Neuronal stem cell (in vitro differentiated cells): ENCODE measurements at places on chromosomes 11 and 22.

DNA sequence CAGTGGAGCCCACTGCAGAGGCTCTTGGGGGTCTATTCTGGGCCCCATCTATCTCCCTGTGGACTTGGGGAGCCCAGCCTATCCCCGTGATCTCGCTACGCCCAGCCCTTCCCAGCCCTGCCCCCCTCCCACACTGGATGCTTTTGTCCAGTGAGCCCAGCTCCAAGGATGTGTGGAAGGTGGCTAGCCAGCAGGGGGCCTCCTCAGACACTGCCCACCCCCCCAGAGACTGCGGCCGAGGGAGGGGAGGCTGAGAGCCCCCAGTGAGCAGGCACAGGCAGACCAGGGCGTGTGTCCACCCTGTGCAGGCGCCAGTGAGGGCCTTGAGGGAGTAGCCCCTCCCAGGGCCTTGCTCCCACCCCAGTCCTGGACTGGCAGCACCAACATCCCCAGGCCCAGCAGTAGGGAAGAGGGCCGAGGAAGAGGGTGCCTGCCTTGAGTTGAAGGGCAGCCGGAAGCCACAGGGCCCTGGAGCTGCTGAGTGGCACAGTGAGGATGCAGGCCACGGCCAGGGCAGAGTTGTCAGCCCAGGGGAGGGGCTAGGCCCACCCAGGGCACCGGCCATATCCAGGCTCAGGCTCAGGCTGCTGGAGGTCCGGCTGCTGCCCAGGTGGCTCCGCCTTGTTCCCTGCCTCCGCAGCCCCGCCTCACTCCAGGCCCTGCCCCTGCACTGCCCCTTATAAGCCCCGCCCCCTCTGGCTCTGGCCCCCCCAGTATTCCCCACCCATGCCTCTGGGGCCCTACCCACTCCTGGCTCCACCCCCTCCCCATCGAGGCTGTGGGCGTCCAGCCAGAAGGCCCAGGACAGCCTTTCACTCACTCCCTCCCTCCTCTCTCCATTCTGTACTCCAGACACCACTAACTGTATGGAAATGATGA, 28.0 kb downstream of the MOB2 start:
- no peak overlapping the region for H3K4me3 ChIP-seq
- peaks cover 53% of the 10 kb centered on the region for H3K36me3 ChIP-seq
- H3K27ac ChIP-seq = peak overlapping the region; percentile 17
- H3K27me3 ChIP-seq = no peaks in the 10 kb centered on the region

DNA sequence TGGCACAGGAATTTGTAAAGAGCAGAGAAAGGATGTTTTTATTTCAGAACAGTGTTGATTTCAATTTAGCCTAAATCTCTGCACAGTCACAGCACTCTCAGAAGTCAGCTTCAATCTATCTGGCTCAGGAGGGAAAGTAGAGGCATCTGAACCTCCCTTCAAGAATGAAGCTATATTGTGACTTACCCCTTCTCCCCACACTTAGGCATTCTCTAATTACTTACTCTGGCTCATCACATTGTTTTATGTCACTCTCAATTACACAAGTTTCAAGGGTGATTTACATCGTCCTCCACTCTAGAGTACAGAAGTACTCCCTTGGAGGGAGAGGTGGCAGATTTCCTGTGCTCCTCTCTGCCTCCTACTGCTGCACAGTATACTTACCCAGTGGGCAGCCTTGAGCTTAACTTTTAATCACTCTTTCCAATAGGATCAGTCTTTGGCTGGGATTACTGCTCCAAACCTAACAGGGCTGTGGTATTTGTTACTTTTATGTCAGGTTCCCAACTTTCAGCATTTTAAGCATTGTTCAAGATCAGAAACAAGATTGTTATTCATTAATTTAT, 211.4 kb downstream of the AASDHPPT start:
- H3K4me3 ChIP-seq = no peak overlapping the region
- H3K27ac ChIP-seq = no peak overlapping the region
- H3K36me3 ChIP-seq = no peaks in the 10 kb centered on the region

GRCh38 chr11:124581817-124582216, 12.0 kb downstream of the OR8A1 start:
- no peak for DNase-seq
- H3K36me3 ChIP-seq = no peaks in the 10 kb centered on the region
- no peaks in the 10 kb centered on the region for H3K27me3 ChIP-seq
- H3K27ac ChIP-seq = no peak overlapping the region
- no peak overlapping the region for H3K4me3 ChIP-seq

- no peak overlapping the region for H3K4me3 ChIP-seq
- DNase-seq = no peak
- H3K4me1 ChIP-seq = peaks cover 9% of the 10 kb centered on the region
- no peaks in the 10 kb centered on the region for H3K36me3 ChIP-seq
- no peak overlapping the region for H3K27ac ChIP-seq
Observed at GRCh38 chr11:112525270-112525669, 264.6 kb upstream of the PLET1 start.

DNA sequence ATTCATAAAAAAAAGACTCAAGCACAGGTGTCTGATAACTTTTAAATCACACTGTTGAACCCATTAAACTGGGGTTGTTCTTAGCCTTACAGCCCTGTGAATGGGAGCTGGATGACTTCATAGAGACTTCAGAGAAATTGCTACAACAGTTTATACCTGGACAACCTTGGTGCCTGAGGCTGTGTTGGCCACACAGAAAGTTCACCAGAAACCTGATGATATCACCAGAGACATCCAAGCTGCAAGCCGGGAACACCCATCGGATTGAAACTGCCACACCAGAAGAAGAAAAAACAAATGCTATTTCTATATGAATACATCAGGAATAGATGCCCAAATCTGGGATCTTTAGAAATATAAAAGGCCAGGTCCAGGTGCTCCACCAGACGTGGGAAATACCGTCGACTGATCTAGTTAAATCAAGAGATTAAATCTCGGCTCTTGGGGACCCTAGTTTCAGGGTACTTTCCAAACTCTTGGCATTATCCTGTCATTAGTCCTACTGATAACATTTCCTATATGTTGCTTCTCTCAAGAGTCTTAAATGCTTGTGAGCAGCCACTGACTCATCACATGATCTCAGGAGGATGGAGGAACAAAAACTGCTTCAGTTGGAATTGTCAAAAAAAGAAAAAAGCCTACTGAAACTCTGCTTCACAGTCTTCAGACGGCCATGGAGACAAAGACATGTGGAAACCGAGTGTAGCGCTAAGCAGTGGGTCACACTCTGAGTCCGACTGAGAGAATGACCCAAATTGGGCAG, 28.6 kb upstream of the APOL5 start:
- no peaks in the 10 kb centered on the region for H3K4me1 ChIP-seq
- DNase-seq = no peak
- H3K4me3 ChIP-seq = no peak overlapping the region
- no peaks in the 10 kb centered on the region for H3K36me3 ChIP-seq
- H3K27me3 ChIP-seq = no peaks in the 10 kb centered on the region

DNA sequence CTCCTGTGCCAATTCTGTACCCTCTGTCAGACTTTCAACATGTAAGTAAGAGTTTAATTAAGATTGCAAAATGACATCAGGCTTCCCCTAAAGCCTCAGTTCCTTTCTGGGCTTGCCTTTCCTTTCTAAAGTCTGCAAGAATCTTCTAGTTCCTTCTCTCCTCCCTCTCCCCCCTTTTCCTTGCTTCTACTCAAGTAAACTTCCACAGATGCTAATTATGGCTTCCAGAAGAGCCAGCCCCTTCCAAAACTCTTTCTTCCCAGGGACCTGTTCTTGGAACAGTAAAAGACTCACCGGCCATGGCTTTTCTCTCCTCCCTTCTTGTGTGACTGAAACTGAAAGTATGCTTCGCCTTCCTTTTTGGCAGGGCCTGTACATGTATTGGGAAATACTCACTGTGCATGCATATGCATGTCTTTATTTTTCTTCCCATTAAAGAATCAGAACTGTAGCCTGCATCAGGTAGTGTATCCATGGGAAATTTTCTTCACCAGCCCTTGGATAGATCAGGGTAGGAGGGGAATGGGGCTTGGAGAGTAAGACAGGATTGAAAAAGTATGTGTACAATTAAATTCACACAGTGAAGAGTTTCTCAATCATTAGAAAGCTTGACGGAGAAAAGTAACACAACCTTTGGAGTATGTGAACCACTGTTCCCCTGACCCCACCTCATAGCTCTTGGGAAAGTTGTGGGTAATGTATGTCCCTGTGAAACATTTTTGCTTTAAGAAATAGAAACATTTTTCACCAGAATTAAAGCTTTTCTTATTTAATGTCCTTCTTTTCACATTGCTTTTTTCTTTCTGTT, at the start of gene CASP1:
Gene CASP1, minus strand, starts transcription at position 332 of the 808 bp plus-strand sequence. Its CDS starts 31 bp downstream, at position 301.
- peaks cover 2% of the 10 kb centered on the region for H3K36me3 ChIP-seq
- H3K27ac ChIP-seq = no peak within 1 kb of the TSS
- H3K4me1 ChIP-seq = peaks cover 2% of the 10 kb centered on the region
- no peaks in the 10 kb centered on the region for H3K27me3 ChIP-seq
- DNase-seq = no peak
- no peak within 1 kb of the TSS for H3K4me3 ChIP-seq

- H3K4me1 ChIP-seq = peaks cover 23% of the 10 kb centered on the region
- no peaks in the 10 kb centered on the region for H3K36me3 ChIP-seq
- H3K27ac ChIP-seq = no peak overlapping the region
- no peak for DNase-seq
- no peaks in the 10 kb centered on the region for H3K27me3 ChIP-seq
Observed at GRCh38 chr11:8338138-8338537, 74.5 kb upstream of the LMO1 start.

DNA sequence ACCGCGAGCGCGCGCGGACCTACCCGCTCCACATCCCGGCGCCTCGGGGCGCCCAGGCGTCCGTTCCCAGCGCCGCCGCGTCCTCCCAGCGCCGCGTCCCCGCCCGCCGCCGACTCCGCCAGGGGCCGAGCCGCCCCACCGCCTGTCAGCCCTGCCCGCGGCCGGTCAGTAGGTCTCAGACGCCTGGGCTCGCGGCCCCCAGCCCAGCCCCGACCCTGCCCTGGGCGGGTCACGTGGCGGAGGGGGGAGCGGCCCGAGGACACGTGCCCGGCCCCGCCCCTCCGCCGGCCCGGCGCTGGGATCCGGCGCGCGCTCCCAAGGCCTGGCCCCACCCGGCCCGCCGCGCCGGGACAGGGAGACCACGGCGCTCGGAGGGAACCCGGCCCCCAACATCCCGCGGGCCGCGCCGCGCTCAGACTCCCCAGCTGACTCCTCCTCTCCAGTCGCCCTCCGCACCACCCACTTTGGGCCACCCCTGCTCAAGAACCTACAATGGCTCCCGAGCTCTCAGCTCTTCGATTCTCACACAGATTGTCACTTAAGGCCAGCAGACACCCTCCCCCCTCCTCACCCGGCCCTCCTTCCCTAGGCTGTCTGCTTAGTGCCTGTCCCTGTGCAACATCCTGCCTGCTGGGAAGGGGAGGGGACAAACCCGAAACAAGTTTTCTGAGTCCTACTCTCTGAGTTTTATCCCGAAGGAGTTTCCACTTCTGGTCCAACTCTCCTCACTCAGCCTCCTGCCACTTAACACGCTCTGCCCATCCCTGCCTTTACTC, at the start of gene RAB3IL1:
Gene RAB3IL1, minus strand, starts transcription at position 233 of the 776 bp plus-strand sequence. Its CDS starts 199 bp downstream, at position 34.
- H3K4me1 ChIP-seq = peaks cover 3% of the 10 kb centered on the region
- H3K27ac ChIP-seq = no peak within 1 kb of the TSS
- peak within 1 kb of the TSS; percentile 79 for H3K4me3 ChIP-seq
- H3K36me3 ChIP-seq = no peaks in the 10 kb centered on the region
- DNase-seq = peak; percentile 56
- peaks cover 4% of the 10 kb centered on the region for H3K27me3 ChIP-seq

DNA sequence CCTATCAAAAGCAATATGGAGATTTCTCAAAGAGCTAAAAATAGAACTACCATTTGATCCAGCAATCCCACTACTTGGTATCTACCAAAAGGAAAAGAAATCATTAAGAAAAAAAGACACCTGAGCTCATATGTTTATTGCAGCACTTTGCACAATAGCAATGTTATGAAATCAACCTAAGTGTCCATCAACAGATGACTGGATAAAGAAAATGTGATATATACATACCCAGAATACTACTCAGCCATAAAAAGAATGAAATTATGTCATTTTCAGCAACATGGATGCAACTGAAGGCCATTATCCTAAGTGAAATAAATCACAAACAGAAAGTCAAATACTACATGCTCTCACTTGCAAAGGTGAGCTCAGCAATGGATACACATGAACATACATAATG, 1565.5 kb upstream of the RAG2 start:
- H3K36me3 ChIP-seq = no peaks in the 10 kb centered on the region
- H3K4me3 ChIP-seq = no peak overlapping the region
- H3K27ac ChIP-seq = no peak overlapping the region
- H3K4me1 ChIP-seq = no peaks in the 10 kb centered on the region

DNA sequence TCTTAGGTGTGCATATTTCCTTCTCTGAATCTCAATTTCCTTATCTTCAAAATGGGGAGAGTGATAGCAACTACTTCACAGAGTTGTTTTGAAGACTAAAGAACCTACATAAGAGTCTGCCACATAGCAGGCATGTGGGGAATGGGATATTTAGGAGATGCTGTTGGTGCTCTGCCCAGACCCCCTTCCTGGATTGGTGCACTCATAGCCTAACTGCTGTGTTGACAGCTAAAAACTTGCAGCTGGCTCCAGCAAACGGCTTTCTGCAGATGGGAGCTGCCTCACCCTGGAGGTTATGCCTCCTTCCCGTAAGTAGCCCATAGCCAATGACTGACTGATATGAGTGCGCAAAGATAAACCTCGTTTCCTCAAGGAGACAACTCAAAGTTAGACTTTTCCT, 106.1 kb downstream of the CD44 start:
- no peaks in the 10 kb centered on the region for H3K4me1 ChIP-seq
- no peaks in the 10 kb centered on the region for H3K36me3 ChIP-seq
- H3K27me3 ChIP-seq = no peaks in the 10 kb centered on the region

GRCh38 chr22:32204040-32204855, 625 bp downstream of the RFPL2 start:
- DNase-seq = no peak
- H3K27me3 ChIP-seq = peaks cover 21% of the 10 kb centered on the region
- no peak overlapping the region for H3K27ac ChIP-seq
- no peaks in the 10 kb centered on the region for H3K36me3 ChIP-seq

DNA sequence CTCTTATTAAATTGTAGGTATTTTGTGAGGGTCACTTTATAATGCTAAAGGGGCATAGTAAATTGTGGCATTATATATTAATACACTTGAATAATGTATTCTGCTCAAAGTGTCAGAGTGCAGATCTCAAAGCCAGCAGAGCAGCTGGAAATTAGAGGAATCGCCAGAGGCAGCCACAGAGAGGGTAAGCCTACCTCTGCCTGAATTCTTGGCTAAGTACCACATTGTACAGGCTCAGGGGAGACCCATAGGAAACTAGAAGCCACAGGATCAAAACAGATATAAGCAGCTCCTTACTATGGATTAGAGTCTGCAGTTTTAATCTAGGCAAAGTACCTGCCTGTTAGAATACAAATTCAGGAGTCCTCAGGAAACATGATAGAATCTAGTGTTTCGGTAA, 249.3 kb downstream of the DDX10 start:
- no peak overlapping the region for H3K4me3 ChIP-seq
- H3K36me3 ChIP-seq = no peaks in the 10 kb centered on the region
- H3K4me1 ChIP-seq = no peaks in the 10 kb centered on the region
- DNase-seq = no peak
- H3K27me3 ChIP-seq = no peaks in the 10 kb centered on the region

GRCh38 chr22:45627489-45628233, 44.0 kb upstream of the ATXN10 start:
- DNase-seq = no peak
- H3K27me3 ChIP-seq = peaks cover 38% of the 10 kb centered on the region

GRCh38 chr11:106552694-106553203, 465.5 kb downstream of the GUCY1A2 start:
- H3K27ac ChIP-seq = no peak overlapping the region
- no peaks in the 10 kb centered on the region for H3K27me3 ChIP-seq
- no peaks in the 10 kb centered on the region for H3K36me3 ChIP-seq
- DNase-seq = no peak
- H3K4me1 ChIP-seq = peaks cover 1% of the 10 kb centered on the region
